ENCODE measurements at places on chromosomes 5 and 9.

- no peak for DNase-seq
These were observed 26.0 kb downstream of the NSG2 start for GRCh38 chr5:174071484-174071883.

DNA sequence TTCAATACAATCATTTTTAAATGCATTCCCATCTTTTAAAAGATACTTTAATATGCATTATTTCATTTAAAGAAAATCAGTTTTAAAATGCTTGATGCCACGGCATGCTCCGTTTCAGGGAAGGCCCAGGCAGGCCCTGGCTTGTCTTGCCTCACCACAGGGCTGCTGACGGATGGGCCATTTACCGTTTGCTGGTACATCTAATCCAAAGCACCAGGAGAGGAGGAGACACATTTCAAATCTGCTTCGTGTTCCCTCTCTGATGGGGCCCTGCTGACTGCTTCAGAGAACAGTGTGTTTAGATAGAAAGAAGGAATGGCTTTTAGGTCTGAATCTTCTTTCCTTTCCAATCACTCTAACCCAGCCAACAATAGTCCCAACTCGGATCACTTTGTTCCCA, 185.2 kb downstream of the DCP2 start:
- DNase-seq = no peak

DNA sequence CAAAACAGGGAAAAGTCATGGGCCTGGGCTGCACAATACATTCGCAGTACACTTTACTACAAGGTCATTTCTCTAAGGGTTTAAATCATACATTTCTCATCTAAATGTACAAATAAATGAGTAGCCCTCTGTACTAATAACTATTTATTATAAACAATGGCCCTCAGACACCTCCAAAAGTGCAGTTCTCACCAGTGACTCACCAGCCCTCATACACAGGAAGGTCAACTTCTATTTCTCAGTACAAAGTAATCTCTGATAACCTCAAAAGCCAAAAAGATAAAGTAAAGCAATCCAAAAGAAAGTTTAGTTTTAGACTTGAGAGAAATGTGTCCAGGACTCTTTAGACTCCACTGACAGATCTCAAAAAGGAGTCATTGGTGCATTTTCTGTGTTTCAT, 1258.1 kb upstream of the CDH6 start:
- no peak for DNase-seq

DNA sequence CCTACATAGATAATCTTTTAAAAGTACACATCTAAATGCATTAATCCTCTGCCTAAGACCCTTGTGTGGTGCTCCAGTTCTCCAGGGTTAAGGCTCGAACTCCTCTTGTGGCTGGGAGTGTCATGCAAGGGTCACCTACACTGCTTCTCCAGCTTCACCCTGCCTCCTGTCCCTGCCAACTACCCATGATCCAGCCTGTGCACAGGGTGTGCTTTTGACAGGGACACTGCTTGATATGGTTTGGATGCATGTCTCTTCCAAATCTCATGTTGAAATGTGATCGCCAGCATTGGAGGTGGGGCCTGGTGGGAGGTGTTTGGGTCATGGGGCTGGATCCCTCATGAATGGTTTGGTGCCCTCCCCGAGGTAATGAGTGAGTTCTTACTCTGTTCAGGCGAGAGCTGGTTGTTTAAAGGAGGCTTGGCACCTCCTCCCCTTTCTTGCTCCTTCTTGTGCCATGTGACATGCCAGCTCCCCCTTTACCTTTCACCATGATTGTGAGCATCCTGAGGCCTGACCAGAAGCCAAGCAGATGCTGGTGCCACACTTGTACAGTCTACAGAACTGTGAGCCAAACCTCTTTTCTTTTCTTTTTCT, 48.5 kb downstream of the SLC22A5 start:
- no peak for DNase-seq

- DNase-seq = no peak
These were observed 396.5 kb upstream of the SEMA6A start for GRCh38 chr5:116971131-116971530.

GRCh38 chr5:33448118-33448517, 7.4 kb downstream of the TARS1 start:
- DNase-seq = no peak

DNA sequence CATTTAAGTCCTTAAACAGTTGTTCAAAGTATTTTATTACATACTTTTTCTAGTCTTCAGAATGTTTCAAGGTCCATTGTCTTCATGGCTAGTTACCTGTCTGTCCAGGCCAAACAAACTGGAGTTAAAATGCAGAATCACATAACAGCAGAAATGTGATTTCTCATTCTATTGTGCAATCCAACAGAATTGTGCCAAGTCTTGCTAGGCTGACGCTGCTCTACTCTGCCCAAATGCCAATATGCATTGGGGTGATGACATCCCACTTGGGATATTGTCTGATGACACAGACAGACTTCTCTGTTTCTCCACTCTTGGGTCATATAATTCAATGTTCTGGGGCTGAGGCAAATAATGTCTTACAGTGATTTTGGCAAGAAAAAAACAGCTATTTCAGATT, 5.2 kb upstream of the SLC22A5 start:
- DNase-seq = peak; percentile 74

DNA sequence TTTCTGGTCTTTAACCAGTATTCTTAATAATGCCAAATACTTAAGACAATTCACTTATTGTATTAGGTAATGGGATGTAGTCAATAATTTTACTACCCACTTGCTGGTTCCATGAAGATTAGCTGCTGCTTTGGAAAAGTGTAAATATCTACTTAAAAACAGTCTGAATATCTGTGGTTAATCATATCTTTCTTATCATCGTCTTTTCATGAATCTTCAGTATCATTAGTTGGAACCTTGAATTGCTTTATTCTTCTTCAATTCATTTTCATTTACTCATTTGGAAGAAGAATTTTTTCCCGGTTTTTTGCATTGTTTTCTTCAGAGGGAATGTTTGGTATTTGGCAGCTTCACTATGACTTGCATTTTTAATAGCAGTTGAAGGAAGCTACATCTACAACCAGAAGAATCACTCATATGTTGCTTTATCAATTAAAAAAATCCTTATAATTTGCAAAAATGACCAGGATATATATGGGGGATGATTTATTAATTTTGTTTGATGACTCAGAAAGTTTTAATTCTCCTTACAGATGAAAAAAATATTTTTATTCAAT, 1398.3 kb upstream of the CDH6 start:
- no peak for DNase-seq

- no peak for DNase-seq
These were observed 44.9 kb upstream of the SHC3 start for GRCh38 chr9:89223396-89223977.

- peak; percentile 66 for DNase-seq
These were observed 915 bp downstream of the ZFAND5 start for GRCh38 chr9:72363908-72364678.

DNA sequence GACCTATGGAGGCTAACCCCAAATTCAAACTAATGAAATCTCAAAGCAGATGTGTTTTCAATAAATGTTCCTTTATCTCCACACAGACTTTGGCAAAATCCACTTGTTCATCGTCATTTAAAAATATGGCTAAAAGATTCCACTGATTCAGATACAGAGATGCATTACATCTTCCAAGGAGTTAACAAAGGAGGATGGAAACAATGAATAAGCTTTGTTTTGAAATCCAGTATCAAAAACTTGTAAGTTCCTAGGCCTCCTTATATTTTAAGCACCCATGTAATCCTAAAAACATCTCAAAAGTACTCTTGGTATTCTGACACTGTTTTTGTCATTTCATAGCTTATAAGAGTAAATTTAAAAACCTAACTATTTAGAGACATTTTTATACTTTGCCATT, 345.6 kb upstream of the ACTBL2 start:
- DNase-seq = peak; percentile 41

- DNase-seq = no peak
These were observed 297.1 kb upstream of the C9orf72 start for GRCh38 chr9:27870404-27870803.

DNA sequence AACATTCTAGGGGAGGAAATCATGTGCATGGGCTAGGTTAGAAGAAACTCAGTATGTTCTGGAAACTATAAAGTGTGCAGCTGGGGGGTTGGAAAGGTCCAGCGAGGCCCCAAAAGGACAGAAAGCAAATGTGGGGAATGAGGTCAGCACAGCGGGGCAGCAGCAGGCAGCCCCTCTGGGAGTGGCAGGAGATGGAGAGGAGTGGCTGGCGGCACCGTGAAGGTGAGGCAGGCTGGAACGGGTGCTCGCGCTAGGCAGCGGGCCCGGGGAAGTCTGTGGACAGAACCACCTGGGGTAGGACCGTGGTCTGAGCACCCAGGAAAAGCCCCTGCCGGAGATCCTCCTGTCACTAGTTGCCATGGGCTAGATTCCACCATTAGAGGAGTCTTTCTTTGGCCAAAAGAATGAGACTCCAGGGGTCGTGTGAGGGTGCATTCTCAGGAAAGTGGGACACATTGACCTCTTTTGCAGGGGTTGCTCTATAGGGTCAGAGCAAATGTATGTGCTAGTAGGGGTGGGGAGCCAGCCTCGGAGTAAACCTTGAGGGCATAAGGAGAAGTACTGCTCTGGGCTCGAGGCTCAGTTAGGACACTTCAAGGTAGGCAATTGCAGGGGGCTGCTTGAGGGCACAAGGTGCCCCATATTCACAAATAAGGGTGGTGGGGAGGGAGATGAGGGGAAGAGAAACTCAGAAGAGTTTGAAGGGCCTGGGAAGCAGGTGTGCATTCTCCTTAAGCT, 61.2 kb downstream of the IL6ST start:
- no peak for DNase-seq

DNA sequence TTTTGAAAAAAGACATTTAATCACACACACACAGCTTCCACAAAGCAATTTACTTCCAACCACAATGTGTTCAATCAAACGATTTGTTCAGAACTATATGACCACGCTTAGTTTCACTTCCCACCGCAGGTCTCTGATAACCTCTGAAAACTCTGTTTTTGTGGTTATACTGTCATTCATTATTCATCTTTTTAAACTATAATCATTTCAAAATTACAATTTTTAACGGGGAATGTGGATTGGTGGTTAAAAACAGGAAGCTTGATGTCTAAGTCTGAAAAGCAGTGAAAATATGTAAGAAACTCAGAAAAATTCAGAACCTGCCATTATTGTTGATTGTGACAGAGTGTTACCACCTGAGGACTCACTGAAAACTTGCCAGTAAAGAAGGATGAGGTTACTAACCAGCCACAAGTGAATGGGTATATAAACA, 12.7 kb upstream of the TMEM174 start:
- no peak for DNase-seq

DNA sequence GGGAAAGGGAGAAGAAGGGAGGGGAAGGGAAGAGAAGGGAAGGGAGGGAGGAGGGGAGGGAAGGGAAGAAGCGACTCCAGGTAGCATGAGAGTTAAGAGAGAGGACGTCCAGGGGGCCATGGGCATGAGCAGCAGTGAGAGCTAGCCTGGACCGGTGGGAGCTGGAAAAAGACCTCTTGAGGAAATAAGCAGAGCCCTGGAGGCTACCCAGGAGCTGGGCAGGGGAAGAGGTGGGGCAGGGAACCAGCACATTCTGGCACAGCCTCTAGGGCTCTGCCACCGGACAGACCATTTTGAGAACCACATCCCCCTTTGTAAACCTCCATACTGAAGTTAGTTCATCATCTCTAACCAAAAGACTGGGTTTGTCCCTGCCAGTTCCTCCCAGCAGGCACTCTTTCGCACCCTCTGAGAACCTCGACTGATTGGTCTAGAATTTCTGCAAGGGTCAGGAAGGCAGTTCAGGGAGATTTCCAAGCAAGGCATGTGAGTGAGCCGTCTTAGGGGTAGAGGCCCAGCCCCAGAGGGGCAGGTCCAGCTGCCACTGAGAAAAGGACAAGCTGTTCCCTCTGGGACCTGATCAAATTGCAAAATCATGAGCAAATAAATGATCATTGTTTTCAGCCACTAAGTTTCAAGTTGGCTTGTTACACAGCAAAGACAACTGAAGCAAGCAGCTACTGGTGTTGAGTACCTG, 11.6 kb downstream of the NAIF1 start:
- no peak for DNase-seq

GRCh38 chr9:108528231-108528630, 327.6 kb downstream of the ACTL7B start:
- DNase-seq = no peak

- no peak for DNase-seq
These were observed 8.3 kb upstream of the WDR5 start for GRCh38 chr9:134127616-134128015.

GRCh38 chr5:141944076-141944475, 13.9 kb downstream of the PCDH12 start:
- no peak for DNase-seq

GRCh38 chr5:178522361-178522760, 67.8 kb downstream of the COL23A1 start:
- DNase-seq = no peak

- DNase-seq = no peak
These were observed 42.0 kb downstream of the KCNIP1 start for GRCh38 chr5:170545811-170546210.

DNA sequence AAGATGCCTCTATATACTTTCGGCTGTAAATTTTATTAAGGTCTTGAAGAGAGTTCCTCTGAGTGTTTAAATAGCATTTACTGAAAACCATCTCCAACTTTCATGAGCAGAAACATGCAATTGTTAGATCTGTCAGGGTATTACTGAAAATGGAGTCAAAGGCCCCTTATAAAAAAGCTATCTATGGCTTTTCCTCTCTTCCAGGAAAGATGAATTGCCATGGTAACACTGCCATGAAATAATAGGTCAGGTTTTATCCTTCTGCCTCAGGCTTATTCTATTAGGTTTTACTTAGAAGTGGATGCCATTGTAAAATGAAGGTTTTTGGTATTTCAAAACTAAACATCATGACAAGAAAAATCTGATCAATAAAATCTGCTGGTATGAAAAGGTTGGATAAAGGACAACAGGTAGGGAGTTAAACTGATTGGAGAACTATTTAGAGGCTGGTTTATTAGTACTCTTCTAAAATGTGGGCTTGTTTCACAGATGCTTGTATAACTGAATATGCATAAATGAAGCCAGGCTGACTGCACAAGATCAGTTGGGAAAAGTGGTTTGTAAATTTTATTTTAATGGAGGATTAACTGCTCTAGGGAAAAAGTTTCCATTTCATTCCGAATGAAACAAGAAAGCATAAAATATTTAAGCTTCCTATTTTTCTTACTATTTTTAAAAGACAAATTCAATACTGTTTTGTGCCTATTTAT, 135.5 kb downstream of the RAB3C start:
- DNase-seq = no peak

GRCh38 chr9:91664663-91665062, 241.0 kb upstream of the NFIL3 start:
- DNase-seq = no peak

DNA sequence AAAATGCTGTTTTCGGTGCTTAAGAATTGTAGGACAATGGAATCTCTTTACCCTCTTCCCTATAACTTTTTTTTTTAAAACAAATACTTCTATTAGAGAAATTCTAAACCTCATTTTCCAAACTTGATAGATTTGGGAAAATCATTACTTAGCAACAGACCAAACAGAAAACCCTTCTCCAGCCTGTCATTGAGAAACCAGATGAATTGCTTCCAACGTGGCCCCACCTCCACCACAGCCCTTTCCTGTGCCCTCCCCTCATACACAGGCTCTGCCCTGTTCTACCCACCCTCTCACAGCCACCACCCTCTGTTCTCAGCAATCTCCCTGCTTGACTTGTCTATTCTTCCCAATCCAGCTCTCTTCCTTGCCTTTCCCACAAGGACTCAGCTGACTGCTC, 221.2 kb downstream of the DMRT2 start:
- no peak for DNase-seq

GRCh38 chr9:75397836-75398235, 309.5 kb downstream of the OSTF1 start:
- no peak for DNase-seq

- DNase-seq = no peak
These were observed 3.4 kb upstream of the CNTRL start for GRCh38 chr9:121071370-121071755.

Measured in EH (cell line).